ENCODE measurements at places on chromosomes 13 and 19.

GRCh38 chr19:1387684-1388636 lies 4.3 kb downstream of the NDUFS7 start:
- no peak for DNase-seq

DNA sequence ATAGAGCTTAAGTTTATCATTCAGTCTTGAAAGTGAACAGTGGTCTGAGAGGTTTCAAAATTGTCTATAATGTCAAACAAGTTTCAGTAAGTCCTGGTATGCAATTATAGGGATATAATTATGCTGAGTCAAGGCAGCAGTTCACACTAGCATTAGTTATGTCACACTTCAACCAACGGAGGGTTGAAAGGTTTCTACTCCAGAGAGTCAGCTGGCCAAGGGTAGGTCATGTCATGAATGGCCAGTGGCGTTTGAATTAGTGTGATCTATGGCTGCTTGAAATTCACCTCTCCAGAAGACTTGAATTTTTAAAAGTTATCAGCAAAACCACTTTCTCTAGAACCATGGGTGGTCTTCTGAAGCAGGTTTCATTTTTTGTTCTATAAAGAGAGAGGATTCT lies 108.6 kb downstream of the TNFRSF19 start:
- DNase-seq, result no peak

- DNase-seq, result no peak
Observed at GRCh38 chr13:50989476-50989875, 79.9 kb downstream of the RNASEH2B start.

- no peak for DNase-seq
Observed at GRCh38 chr13:29924482-29925350, 74.3 kb upstream of the UBL3 start.

DNA sequence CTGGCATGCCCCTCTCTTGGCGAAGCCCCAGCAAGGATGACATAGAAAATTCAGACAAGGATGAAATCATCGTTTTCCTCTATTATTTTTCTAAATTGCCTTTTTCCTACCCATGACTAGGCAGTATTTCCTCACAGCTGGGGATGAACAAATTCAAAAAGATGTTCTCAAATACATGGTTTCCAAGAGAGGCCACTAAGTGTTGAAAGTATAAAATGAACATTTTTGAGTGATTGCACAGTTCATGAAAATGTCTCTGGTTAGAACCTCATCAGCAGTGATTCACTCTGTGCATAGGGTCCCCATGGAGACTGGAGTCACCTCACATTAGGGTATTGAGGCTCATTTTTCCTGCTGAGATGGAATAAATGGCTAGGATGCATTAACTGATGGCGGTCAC lies 373.7 kb downstream of the DNAJC15 start:
- no peak for DNase-seq

- no peak for DNase-seq
Observed at GRCh38 chr13:39676315-39676876, 20.9 kb downstream of the COG6 start.

GRCh38 chr13:28750187-28751045 lies 31.6 kb upstream of the SLC46A3 start:
- no peak for DNase-seq

DNA sequence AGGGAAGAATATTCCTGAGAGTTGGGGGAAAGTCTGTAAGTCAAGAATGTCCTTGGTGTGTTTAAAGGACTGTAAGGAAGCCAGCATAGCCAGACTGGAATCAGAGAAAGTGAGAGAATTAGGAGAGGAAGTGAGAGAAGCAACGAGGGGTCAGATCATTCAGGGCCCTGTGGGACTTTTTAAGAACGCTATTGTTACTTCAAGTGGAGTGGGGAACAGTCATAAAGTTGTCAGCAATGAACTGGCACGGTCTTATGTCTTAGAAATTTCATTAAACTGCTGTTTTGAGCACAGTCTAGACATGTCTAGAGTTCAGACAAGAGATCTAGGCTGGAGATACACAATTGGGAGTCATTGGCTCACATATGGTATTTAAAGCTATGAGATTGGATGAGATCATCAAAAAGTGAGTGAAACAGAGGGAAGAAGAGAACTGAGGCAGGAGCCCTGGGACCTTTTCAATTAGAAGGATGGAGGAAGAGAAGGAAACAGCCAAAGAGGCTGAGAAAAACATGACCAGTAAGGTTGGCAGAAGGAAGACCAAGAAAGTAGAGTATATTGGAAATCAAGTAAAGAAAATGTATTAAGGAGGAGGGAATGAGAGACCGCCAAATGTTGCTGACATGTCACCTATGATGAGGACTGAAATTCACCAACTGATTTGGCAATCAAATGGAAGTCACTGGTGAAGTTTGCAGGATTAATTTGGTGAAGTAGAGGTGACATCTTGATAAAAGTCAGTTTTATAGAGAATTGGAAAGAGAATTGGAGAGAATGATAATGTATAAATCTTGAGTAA lies 263.5 kb downstream of the GPC5 start:
- DNase-seq, result no peak

GRCh38 chr13:93925990-93926389 lies 553.5 kb downstream of the DCT start:
- DNase-seq, result no peak

DNA sequence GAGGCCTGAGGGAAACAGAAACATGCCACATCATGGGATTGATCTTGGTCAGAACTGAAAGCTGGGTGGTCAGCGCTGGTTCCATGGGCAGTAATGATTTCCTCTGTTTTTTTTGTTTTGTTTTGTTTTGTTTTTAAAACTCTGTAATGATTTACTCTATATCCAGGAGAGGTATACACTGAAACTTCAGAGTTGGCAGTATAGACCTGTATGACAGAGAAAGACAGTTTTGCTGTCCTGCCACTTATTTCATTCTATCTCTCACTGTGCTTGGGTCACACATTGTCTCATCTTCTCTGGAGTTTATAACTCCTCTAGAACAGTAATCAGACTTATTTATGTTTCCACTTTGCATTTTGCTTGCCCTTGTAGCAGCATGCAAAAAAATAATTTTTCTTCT lies 105.1 kb upstream of the SLITRK1 start:
- DNase-seq, result no peak

DNA sequence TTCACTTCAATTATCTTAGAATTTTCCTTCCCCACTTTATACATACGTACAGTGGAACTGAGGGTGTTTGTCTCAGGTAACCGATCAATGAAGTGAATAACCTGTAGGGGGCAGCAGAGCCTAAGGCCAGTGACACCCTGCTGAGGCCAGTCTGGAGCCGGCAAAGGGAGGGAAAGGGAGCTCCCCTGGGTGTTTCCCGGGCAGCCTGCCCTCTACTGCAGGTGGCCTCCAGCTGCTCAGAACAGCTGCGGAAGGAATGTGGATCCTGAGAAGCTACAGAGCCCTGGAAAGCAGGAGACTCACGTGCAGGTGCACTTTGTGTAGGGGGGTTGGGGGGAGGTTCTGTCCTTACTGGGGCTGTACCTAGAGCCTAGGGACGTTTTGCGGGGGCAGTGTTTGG lies 832 bp upstream of the ZNF491 start:
- DNase-seq, result peak; percentile 76

GRCh38 chr13:36345438-36346221 lies 564 bp downstream of the SPART start:
- DNase-seq, result peak; percentile 44

GRCh38 chr13:102825400-102825799 lies 20.4 kb upstream of the ERCC5 start:
- no peak for DNase-seq

DNA sequence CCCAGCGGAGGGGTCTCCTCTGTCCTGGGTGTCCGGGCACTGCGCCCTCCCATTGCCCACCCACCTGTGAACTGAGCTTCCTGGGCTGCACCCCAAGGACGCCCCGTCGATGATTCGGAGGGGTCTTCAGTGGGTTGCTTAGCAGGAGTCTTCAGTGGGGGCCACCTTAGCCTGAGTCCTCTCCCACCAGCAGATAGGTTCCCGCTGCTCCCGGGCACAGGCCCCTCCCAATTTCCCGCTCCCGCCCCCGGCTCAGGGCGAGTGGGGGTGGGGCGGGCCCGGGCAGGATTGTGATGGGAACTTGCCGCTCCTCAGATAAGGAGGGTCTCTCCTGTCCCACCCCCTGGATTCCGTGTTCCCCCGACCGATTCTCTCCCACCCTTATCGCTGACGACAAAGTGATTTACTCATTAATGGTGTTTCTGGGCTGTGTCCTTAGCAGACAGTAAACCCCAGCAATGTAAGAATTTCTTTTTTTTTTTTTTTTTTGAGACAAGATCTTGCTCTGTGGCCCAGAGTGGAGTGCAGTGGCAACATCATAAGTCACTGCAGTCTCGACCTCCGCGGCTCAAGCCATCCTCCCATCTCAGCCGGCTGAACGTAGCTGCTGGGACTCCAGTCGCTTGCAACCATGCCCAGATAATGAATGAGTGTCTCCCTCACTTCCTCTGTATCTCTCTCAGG lies 655 bp upstream of the S1PR5 start:
- no peak for DNase-seq

DNA sequence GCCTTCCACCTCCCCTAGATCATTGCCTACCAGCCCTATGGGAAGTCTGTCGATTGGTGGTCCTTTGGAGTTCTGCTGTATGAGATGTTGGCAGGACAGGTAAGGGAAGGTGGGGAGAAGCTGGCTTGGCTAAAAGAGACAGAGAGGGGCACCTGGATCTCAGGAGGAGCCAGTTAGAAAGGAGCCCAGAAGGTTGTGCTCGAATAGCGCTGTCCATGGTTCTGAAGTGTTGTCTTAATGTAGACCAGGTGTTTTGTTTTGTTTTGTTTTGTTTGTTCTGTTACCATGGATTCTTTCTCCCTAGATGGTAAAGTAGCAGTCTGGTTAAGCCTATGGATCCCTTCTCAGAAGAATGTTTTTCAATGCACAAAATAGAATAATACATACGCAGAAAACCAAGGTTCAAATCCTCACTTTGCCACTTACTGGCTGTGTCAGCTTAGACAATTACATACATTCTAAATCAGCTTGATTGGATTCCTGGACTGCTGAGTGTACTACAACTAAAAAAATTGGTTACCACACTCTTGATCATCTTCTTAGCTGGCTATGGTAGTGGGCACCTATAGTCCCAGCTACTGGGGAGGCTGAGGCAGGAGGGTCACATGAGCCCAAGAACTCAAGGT lies 5.9 kb upstream of the CACNG7 start:
- peak; percentile 42 for DNase-seq

DNA sequence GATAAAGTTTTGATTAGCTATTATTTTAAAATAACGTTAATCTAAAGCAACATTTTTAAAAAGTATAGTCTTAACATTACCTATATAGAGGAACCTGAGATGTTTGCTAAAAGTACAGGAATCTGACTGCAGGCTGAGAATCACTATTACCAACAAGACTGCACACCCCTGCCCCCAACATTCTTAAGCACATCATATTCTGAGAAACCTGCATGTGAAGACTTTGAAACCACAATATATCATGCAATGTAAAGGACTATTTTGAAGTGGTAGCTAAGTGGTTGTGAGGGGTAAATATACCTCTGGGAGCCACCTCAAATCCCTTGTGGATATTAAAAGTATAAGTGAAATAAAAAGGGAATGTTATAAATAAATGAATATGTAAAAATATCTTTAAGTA lies 119.0 kb upstream of the KLF12 start:
- no peak for DNase-seq

- DNase-seq, result no peak
Observed at GRCh38 chr19:5141850-5142724, 173.2 kb downstream of the KDM4B start.

Data from stimulated activated CD4-positive, alpha-beta T cell treated with anti-CD3 and anti-CD28 coated beads, Interleukin-2, amount 100 ng/mL, for 24 hours (primary cell).